ENCODE measurements at places on chromosomes 12 and 14.
A peak's percentile ranks its signal among the peaks of the same experiment; 100 is the strongest.

GRCh38 chr12:124639122-124639806 is 71.9 kb upstream of the NCOR2 start:
- DNase-seq, result no peak

DNA sequence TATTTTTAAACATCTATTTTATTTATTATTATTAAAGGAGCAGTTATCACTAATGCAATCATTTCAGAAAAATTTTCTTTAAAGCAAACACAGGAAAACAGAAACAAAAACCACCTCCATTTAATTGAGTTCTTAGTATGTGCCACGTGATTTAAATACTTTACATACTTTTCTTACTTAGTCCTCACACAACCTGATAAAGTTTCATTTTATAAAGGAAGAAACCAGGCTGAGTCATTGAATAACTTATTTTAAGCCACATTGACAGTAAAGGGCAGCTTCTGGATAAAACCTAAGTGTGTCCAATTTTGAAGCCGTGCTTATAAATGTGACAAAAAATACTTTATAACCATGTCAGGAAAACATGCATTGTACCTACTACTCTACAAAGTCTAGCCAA is 57.1 kb upstream of the PCED1B start:
- DNase-seq, result no peak

DNA sequence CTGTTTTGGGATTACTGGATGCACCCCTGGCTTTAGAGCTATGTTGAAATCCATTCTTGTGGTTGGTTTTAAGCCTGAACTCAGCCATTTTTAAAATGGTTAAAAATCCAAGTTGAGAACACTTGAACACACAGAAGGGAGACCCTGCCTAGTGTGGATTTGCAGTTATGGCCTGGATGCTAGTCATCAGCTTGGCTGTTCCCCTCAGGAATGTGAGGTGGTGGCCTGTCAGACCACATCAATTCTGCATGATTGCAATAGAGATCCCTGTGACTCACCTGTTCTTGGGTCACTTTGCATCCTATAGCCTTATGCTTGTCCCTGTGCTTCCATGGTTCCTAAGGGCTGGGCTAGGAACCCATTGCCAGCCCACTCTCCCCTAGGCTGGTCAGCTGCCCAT is 454.1 kb downstream of the ATP23 start:
- DNase-seq, result peak; percentile 37

DNA sequence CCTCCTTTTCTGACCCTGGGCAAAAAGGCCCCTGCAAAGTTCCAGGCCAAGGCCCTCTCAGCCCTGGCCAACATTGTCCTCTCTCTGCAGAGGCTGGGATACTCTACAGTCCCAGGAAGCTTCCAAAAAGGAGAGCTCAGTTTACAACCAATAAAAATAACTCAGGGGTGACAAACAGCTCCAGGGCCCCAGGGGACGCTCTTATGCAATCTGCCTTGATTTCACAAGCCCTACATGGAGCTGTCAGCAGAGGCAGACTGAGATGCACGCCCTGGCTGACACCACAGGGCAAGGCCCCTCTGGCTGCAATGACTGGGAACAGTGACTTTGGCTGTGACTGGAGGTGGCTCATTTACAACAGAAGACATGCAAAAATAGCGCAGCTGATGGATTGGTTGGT is 129.0 kb upstream of the MED13L start:
- DNase-seq, result peak; percentile 56

GRCh38 chr14:46769292-46769691 is 117.7 kb upstream of the RPL10L start:
- DNase-seq, result no peak

GRCh38 chr12:83676781-83677295 is 990.1 kb downstream of the TMTC2 start:
- no peak for DNase-seq

DNA sequence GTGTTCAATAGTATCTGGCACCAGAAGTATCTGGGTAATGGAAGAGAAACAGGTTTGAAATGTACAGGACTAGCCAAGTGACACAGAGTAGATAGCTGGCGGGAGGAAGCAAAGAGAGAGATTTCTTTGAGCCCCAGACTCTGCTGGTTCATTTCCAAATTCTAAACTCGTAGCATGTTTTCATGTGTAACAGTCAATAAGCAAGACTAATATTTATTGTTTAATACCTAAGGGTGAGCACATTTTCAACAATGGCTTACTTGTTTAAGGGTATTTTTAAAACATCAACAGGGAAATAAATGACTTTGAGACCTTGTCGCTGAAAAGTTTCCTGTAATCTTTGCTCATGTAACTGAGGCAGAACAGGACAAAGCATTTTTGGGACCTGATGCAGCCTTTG is 11.8 kb upstream of the CCDC88C start:
- DNase-seq, result no peak

GRCh38 chr12:92398565-92399309 is 253.1 kb upstream of the BTG1 start:
- no peak for DNase-seq

DNA sequence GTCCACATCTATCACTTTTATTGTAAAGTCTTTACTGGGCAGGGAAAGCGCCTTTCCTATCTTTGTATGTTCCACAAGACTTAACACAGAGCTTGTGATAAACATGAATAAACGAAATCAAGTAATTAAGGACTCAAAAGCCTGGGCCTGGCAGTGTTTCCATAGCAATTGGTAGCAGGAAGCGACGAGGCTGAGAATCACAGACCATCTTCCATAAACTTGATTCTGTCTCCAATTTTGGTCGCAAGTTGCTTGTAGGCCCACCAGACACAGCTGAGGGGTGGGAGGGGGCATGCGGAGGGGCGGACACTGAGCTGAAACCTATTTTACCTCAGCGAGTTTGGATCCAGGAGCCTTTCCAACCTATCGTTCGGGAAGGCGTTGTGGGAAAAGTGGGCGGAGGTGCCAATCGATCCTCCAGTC is 302 bp downstream of the CCDC38 start:
- DNase-seq, result no peak

- DNase-seq, result no peak
Measured at GRCh38 chr12:46370380-46370734, 2.2 kb downstream of the SLC38A2 start.

GRCh38 chr12:20183563-20183962 is 184.8 kb upstream of the PDE3A start:
- DNase-seq, result no peak

- no peak for DNase-seq
Measured at GRCh38 chr12:113684908-113685782, 213.5 kb upstream of the LHX5 start.

GRCh38 chr12:79082595-79082994 is 218.0 kb downstream of the SYT1 start:
- DNase-seq, result no peak

DNA sequence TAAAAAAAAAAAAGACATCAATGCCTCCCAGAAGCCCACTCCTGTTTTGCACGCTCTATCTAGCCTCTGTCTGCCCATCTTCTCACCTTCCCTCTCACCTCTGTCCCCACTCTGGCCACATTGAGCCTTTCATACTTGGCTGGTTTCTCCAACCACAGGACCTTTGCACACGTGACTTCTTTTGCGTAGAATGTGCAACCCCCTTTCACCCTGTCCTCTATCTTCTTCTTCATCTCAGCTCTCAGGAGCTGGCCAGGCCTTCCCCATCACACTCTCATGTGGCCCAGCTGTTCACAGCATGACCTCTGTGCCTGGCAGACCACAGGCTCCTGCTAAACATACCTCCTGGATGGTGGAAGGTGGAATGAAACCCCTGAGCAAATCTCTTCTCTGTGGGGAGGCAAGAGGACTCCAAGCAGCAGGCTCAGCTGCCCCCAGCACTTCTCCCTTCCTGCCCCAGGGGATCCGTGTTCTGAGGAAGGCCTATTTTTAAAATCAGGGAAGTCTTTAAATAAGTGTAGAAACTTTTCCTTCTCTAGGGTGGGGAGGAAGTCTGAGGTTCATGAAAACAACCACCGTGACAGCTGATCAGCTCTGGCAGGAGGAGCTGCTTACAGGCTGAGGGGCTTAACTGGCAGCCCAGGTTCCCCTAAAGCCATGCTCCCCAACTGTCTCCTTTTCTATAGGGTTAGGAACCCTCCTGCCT is 11.6 kb downstream of the HVCN1 start:
- DNase-seq, result no peak

DNA sequence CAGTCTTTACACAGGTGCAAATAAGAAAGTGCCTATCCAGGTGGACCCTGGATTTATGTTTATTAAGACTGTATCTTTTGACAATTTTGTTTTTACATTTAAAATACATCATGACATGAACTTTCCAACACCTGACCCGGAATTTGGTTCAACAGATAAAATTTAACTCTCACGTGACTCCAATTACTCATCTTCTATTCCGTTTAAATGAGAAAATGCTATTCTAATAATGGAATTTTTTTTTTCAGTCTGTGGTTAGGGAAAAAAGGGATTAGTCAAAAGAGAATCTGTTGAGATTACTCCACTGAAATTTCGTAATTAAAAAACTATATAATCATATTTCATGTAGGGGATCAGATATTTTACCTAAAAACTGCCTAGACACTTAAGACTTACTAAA is 11.1 kb downstream of the VPS37B start:
- no peak for DNase-seq

DNA sequence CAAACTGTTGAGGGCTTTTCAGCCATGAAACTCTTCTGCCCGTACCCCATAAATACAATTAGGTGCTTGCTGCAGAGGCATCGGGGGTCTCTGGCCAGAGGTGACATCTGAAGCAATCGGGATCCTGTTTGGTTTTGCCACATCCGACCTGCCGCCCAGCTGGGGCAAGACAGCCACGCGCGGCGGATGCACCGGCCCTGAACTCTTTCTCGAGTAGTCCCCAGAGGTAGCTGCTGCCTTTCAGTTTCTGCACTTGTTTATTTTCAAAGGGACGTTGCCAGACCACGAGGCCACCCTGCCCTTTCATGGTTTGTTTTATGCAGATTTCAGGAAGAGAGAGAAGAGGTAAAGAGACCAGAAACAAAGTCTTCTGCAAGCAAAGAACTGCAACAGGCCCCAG is 10.6 kb upstream of the MLXIP start:
- no peak for DNase-seq

DNA sequence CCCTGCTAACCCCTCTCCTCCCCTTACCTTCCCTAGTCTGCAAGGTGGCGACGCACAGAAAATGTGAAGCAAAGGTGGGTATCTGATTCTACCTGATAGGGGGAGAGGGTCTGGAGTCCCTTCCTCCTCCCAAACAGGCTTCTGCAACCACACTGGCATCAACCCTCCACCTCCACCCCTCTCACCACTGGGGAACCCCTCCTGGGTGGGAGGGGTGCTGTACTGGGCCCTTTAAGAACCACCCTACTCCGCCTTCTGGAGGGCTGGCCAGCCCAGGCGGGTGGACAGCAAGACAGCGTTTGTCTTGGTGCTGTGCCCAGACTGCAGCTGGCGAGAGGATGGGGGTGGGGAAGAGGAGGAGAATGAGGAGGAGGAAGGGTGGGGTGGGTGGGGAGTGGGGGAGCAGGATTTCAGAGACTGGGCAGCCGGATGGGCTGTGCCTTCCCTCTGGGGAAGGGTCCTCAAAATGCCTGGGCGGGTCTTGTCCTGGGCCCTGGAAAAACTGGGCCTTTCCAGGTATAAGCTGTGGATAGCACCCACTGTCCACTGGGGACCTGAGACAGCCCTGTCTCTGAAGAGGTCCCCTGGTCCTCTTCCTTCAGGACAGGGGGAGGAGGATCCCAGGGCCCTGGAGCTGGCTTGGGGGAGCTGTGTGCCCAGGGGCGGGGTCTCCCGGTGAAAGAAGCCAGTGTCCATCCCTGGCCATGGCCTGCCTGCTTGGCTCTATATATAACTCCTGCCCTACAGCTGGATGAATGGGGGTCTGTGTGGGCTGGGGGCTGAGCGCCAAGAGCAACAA is 2.8 kb downstream of the TNS2 start:
- DNase-seq, result peak; percentile 67

DNA sequence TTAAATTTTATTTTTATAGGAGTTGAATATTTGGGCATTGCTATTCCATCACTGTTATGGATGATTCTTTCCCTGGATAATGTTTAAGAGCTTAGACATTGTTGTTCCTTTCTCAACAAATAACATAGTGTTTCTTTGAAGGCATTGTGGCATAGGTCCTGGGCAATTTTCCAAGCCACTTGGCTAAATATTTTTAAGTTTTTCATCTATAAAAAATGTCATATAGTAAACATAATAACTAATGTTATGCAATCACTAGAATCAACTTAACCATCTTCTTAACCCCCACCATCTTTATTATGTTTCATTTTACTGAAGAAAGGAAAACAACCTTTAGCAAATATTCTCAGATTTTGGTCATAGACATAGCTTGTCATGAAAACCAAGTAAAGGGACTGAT is 600.6 kb upstream of the LMO3 start:
- no peak for DNase-seq

DNA sequence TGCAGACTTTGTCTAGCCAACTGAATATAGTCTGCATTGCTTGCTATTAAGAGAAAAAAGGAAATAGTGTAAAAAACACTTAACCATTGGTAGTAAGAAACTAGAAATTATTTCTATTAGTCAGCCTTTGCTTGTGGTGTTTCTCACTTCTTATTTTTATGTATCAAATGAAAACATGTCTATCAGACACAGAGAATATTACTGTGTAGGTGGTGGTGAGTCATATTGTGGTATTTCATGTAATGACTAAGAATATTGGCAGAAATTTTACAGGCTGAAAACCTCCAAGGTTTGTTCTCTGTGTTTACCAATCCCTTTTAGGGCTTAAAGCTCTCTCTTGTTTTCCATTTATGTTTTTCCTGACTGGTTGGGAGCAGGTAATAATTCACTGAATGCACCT is 87.2 kb downstream of the DAAM1 start:
- peak; percentile 71 for DNase-seq

DNA sequence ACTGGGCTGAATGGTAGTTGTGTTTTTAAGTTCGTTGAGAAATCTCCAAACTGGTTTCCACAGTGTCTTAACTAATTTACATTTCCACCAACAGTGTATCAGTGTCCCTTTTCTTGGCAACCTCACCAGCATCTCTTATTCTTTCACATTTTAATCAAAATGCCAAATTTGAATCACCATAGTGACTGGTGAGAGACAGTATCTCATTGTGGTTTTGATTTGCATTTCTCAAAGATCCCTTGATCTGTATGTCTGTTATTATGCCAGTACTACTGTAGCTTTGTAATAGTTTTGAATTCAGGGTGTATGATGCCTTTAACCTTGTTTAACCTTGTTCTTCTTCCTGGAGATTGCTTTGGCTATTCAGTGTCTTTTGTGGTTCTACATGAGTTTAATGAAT is 2.2 kb upstream of the EIF2S3B start:
- no peak for DNase-seq

- no peak for DNase-seq
Measured at GRCh38 chr12:104721039-104721405, 237.1 kb downstream of the SLC41A2 start.

- DNase-seq, result no peak
Measured at GRCh38 chr12:106522708-106523107, 60.1 kb upstream of the RFX4 start.

GRCh38 chr14:71692496-71692895 is 239.7 kb upstream of the RGS6 start:
- DNase-seq, result peak; percentile 37

- peak; percentile 20 for DNase-seq
Measured at GRCh38 chr12:114812858-114813761, 129.1 kb upstream of the TBX3 start.

DNA sequence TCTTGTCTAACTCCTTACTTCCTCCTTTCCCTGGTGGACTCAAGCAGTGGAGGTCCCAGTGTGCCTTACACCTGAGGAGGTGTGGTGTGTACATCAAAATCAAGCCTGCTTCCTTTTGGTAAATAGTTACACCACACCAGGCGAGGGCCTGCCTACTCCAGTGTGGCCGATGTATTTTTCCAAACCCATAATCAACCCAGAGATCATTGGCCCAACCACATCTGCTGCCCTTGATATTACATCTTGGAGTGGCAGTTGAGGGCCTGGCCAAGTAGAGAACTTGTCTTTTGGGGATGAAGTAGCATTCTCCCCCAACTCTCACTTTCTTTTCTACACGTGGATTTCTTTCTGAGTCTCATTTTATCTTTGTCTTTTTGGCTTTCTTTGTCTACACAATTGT is 187.4 kb downstream of the EFCAB11 start:
- DNase-seq, result no peak

Measured in urothelium cell line (cell line).